ENCODE measurements at places on chromosomes 4 and X.

DNA sequence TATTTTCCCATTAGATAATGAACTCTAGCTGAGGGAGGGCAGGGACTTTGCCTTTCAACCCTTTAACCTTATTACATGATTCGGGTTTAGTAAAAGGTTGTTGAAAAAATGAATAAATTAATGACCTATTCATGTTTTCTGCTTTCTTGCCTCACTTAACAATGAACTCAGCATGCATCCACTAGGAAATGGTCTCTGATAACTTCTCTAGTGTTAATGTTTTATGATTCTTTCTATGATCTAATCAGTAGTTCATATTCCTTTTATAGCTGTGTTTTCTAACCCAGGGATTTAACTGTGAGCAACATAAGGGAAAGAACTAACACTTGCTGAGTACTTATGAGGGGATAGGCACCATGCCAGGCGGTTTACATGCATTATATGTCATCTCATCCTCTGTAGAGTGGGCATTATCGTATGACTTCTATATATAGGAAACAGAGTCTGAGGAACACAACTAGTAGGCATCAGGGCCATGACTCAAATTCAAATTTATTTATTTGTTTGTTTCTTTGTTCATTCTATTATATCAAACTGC is 236.7 kb upstream of the MAB21L2 start:
- no peak for DNase-seq

GRCh38 chr4:8571702-8572685 is 8.2 kb upstream of the GPR78 start:
- DNase-seq, result no peak

DNA sequence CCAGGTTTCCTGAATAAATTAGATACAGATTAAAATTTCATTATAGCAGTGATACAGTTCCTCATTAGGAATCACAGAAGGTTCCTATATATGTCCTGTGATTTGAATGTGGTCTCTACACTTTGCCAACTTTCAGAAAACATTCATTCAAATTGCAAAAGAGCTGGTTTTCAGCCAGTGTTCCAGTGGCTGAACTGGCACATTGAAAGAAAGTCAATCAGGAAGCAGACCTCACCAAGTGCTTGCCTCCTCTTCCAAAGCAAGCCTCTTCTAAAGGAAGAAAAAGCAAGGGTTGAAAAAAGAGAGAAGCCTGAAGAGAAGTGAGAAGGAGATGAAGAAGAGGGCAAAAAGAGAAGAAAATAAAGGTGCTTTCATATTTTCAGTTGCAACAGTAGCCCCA is 12.7 kb downstream of the KLHL34 start:
- no peak for DNase-seq

GRCh38 chr4:175457956-175458355 is 354.1 kb downstream of the GPM6A start:
- no peak for DNase-seq

- DNase-seq, result peak; percentile 60
Observed at GRCh38 chr4:109815151-109816081, at the start of gene GAR1. Gene GAR1, plus strand, starts transcription at chr4:109815762. Its CDS starts 403 bp downstream, at chr4:109816165.

DNA sequence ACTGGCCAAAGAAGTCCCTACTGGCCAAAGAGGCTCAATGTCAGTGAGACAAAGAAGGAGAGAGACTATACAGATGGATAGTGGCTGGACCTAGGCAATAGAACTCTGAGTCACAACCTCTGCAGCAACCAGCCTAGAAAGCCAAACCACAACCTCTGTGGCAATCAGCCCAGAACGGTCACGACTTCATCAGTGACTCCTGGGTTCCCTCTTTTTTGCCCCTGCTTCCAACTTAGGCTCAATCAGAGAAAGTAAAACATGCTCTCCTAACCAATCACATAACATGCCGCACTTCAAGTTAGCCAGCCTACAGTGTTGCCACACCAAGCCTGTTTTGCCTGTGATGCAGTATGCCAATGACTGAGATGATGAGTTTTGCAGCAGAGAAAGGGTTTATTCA is 203.4 kb downstream of the ANAPC10 start:
- no peak for DNase-seq

DNA sequence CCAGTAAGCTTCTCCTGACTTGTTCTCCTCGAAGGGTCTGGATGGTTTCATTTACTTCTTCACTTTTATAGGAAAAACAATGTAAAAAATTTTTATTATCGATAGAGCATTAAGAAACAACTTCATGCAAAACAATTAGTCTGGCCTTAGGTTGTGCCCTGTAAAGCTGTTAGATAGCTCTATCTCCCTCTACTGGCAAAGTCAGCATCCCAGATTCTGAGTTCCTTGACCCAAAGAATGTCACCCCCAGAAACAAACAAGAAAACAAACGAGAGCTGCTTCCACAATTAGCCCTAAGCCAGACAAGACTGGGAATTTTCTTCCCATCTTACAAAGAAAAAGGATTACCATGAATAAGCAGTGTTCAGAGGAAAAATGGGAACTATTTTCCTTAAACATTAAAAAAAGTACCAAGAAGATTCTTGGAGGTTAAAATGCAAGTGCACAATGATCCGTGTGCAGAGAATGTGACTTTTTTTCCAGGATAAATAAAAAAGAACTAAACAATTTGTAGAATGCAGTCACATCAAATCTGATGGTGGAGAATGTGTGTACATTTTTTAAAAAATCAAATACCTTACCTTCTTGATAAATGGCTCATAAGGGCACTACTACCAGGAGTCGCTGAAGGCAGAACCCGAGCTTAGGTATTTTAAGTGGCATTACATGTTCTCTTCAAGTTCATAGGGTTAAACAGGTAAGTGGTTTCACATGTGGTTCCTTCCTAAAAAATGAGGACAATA is 293.2 kb downstream of the FBXO8 start:
- no peak for DNase-seq

DNA sequence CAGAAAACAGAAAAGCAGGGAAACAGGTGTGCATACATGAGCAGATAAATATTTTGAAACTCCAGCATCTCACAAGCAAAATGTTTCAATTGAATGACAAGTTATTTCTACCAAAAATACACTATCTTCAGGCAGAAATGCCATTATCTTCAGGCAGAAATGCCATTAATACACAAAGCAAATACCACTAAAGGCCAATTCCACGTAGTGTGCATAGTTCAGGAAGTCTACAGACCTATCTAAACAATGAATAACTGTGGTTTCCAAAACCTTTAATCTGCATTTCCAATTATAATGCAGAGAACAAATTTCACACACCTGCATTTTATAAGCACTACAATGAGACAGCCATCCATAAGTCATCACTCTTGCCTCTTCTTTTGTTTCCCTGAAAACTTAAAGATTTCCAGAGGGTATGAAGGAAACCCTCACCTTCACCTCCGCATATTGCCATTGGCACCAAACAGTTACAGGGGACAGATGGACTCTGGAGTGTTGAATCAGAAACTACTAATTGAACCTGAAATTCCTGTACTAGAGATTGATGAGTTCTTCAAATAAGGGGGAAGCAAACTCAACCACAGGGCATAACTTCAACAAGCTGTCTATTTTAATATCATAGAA is 179.0 kb downstream of the PDGFC start:
- DNase-seq, result no peak

- no peak for DNase-seq
Observed at GRCh38 chrX:7574325-7574724, 268.6 kb upstream of the VCX start.

- DNase-seq, result no peak
Observed at GRCh38 chr4:135598151-135598550, 1396.6 kb upstream of the PABPC4L start.

GRCh38 chr4:180530787-180531186 is 1712.4 kb upstream of the TENM3 start:
- no peak for DNase-seq

- no peak for DNase-seq
Observed at GRCh38 chr4:44093390-44093789, 355.2 kb downstream of the KCTD8 start.

- no peak for DNase-seq
Observed at GRCh38 chr4:17762726-17763125, 18.7 kb downstream of the FAM184B start.

DNA sequence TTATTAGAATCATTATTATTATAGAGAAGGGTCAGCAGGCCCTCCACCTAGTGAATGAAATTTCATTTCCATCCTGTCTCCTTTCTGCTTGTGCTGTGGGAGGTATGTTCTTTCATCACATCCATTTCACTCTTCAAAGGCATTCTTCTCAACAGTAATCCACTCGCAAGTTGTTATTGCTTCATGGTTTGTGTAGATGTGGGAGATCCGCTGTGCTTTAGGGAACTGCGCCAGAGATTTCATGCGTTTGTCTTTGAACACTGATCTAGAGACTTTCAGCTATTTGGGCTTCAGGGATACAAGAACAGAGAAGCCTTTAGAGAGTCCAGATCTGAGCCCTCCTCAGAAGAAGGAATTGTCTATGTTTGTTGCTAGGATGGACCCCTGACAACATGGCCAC is 53.5 kb upstream of the PUDP start:
- no peak for DNase-seq

- DNase-seq, result no peak
Observed at GRCh38 chr4:151604238-151604637, 156.6 kb downstream of the GATB start.

- no peak for DNase-seq
Observed at GRCh38 chr4:20954541-20954940, 254.3 kb downstream of the PACRGL start.

DNA sequence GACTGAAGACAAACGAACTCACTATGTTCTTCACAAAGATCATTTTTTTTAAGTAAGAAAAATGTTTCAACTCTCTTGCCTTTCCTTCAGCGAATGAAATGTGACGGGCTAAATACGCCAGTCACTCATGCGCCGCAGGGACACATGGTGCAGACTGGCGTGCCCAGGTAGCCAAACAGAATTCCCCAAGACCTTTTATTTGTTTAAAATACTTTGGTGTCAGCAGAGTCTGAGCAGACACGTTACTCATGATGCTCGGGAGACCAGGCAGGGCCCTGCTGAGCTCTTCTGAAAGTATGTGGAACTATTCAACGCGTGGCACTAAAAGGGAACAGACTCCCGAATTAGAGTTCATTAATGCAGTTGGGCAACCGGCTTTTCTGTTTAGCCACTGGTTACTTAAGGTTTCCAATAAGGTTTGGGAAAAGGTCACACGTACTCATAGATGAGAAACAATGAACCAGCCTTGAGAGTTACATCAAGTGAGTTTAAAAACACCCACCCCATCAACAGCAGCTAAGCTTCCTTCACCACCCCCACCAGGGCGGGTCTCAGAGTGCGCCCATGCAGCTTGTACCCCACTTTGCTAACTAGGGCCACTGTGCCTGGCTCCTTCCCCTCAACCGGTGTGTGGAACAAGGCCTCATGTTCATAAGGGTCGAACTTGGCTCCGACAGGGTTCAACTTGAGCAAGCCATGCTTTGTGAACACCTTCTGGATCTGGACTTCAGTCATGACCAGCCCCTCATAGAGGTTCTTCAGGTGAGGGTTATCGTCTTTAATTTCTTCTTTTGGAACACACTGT is 7.3 kb downstream of the GRPEL1 start:
- DNase-seq, result no peak

DNA sequence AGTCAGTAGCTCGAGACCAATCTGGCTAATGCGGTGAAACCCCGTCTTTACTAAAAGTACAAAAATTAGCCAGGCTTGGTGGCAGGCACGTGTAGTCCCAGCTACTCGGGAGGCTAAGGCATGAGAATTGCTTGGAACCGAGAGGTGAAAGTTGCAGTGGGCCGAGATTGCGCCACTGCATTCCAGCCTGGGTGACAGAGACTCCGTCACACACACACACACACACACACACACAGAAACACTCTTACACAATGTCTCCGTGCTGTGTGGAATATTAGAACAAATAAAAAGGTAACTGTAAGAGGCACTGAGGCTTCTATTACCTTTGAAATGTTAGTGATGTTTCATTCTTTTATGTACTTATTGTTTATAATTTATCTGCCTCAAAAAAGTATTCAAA is 326.6 kb downstream of the GPAT3 start:
- no peak for DNase-seq

- no peak for DNase-seq
Observed at GRCh38 chrX:72272868-72273267, 4.2 kb downstream of the RPS4X start.

DNA sequence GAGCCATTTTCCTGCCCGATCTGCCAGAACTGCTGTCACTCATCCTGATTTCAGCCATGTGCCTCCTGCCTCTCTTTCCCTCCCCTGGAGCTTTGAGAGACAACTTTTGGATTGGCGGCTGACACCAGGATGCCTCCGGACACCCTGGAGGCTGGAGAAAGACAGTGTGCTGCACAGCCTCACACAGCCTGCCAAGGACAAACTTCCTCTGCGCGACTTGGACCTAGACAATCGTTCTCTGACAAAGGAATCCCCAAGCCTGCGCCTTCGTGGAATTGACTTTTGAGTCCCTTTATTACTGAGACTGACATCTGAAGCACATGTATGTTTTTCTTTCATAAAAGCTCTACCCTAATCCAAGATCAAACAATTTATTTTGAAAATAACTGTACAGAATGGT is 10.8 kb upstream of the LDB2 start:
- DNase-seq, result no peak
